ENCODE measurements at places on chromosomes 13 and 19.
A peak's percentile ranks its signal among the peaks of the same experiment; 100 is the strongest.

- peak; percentile 56 for DNase-seq
Measured at GRCh38 chr19:54478677-54479266, 5.7 kb upstream of the CDC42EP5 start.

DNA sequence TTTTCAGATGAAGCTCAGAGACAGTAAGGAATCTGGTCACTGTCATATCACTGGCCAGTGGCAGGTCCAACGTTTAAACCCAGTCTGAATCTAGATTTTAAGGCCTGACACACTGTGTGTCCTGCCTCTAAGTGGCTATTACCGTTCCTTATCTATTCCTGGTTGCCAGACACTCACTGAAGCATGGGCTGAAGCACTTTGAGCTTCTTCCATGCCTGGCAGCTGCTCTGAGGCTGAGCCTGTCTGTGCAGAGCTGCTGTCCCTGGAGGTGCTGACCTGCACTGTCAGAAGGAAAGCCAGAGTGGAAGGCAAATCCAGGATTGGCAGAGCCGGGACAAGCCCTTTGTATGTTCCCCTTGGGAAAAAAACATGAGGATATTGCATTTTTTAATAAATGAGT lies 109.2 kb upstream of the SLC7A1 start:
- DNase-seq, result no peak

DNA sequence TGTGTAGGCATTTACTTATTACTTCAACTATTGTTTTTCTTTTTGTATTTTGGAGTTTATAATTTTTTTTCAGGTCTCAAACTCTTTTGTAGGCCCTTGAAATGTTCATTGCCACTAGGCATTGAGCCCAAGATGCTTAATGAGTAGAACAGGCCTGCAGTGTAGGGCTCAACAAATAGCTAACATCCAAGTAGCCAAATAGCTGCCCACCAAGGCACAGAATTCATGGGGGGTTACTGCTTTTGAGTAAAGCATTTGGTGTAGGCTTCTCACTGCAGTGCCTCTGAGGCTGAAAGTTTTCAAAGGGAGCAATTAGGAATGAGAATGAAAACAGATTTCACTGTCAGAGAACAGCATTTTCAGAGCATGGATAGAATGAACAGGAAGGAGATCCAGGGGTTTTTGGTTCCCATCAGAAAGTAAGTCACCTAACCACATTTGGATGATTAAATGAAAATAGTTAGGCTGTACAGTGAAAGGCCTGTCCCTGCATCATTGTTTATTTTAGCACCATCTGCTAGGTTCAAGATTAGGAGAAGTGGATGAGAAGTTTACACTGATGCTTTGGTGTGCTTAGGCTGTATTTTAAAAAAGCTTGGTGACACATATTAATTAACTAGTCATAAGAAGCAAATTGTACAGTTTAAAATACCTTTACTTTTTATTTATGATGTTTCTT lies 61.0 kb downstream of the EDNRB start:
- no peak for DNase-seq

GRCh38 chr19:50333235-50333736 lies 4.1 kb upstream of the KCNC3 start:
- DNase-seq, result peak; percentile 74

DNA sequence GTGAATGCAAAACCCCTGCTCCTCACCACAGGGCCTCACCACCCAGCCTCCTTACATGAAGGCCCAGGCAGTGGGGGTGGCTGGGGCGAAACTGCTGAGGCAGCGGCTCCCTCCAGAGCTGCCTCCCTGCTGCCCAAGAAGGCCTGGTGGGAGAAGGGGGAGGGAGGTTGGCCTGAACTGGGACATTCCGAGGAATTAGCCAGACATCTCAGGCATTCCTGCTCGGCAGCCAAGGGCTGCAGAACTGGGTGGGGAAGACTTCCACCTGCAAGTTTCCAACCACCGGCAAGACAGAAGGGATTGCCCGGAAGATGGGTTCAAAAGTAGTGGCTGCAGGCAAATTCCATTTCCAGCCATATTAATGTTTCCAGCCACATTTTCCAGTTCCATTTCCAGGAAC lies 2.3 kb upstream of the PSPN start:
- DNase-seq, result no peak

DNA sequence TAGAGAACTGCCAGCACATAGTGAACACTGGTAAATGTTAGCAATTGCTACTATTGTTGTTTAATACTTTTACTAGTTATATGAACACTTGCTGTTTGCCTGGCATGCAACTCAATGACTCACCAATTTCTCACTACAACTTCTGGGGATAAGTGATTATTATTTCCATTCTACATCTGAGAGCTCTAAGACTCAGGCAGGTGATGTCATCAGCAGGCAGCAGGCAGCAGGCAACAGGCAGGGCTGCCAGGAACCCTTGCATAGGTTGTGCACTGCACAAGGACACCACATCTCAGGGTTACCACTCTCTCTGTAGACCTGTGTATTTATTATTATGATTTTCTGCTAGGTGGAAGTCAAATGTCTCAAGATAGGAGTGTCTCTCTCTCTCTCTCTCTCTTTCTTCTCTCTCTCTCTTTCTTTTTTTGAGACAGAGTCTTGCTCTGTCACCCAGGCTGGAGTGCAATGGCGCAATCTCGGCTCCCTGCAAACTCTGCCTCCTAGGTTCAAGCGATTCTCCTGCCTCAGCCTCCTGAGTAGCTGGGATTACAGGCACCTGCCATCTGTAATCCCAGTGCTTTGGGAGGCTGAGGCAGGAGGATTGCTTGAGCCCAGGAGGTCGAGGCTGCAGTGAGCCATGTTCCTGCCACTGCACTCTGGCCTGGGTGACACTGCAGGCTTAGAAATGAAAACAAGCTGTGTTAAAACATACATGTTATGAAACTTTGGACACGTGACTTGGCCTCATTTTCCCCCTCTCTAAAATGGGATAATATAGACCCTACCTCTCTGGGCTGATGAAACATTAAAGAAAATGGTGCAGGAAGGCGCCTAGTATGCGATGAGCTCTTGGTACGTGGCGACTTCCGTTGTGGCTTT lies 22.7 kb downstream of the HPN start:
- DNase-seq, result no peak

DNA sequence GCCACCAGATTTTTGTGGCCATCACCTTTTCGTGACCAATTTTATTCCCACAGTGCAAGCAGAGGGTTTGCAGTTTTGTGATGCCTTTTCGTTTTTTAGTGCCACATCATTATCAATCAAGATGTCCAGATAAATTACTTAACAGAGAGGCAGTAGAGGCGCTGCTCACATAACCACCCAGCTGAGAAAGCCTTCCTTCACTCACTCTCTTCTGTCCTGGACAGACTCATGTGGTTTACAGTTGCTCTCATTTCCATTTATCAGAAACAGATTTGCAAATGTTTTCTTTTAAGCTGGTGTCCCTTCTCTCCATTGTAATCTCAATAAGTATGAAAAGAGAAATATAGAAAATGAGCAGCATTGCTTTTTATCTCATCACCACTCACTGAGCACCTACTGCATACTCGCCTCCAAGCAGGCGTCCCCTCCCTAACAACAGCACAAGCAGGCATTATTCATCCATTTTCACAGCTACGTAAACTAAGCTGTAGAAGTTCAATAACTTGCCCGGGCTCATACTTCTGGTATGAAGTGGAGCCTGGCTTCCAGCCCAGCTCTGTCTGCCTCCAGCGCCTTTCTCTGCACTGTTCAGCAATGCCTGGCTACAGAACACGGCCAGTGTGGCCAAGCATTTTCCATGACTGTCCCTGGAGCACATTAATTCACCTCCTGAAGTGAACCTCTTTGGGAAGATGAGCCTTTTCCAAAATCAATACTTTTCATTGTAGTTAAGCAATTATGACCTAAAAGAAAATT lies 34.6 kb upstream of the KATNAL1 start:
- DNase-seq, result no peak

GRCh38 chr13:100610391-100611347 lies 22.1 kb upstream of the GGACT start:
- no peak for DNase-seq

- DNase-seq, result no peak
Measured at GRCh38 chr13:82698941-82699340, 1183.3 kb downstream of the SLITRK1 start.

DNA sequence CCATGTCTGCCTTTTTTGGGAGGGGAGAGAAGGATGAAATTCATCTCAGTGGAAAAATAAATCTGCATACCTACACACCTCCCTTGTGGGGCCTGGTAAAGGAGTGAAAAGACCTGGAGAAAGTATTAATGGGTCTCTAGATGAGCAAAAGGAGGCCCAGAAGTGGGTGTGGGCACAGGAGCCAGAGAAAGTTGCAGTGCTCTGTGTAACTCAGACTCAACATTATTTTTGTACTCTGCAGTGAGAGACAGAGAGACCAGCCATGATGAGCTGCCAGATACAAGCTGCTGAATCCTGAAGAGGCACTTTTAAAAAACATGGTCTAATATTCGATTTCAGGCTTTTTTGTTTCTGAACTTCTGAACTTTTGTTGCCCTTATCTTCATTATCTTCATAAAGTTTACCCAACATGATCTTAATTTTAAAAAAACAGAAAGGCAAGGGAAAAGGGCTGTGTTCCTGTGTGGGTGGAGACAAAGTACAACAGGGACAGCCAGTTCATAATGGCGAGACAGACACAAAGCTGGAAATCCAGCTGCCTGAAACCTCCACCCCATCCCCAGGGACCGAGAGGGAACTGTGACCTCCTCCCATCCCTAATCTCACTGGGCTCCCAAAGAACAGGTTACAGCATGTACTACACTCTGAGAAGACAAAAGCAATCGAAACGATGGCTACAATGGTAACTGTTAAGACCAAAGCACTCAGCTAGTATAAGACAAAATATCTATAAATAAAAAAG lies 77.2 kb downstream of the KLF12 start:
- DNase-seq, result peak; percentile 49

GRCh38 chr19:32642771-32643170 lies 32.2 kb downstream of the ANKRD27 start:
- no peak for DNase-seq

DNA sequence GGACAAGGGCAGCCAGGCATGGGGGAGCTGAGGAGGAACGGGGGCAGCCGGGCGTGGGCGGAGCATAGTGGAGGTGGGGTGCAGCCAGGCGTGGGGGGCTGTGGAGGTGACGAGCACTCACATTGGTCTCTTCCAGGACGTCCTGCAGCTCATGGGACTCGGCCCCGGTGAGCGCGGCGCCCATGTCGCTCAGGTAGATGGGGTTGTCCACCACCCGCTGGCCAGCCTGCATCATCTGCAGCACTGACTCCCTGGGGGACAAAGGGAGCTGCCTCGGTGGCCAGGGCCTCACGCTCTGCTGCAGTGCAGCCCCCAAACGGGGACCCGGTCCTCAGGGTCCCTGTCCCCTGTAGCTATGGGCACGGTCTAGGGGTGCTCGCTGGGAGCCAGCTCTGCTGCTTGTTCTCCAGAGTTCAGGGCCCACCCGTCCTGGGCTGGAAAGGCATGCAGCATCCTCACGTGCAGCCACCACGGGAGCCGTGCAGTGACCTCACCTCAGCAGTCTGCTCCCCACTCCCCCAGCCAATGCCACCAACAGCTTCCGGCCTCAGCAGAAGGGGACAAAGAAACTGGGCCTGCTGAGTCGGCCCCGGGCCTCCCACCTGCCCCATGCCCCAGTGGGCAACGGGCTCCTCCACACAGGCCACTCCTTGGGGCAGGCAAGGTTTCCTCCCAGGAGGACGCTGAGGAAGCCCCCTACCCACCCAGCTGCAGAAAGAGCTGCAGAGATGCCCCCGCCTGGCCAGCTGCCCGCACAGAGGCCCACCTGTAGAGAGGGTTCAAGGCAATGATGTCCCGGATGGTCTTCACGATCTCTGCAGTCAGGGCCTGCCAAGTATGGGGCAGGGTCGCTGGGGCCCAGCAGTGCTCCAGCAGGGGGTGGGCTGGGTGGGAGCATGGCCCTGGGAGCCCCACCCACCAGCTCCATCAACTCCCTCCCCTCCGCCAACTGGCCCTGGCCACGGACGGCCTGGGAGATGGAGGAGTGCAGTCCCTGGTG lies 12.1 kb downstream of the LONP1 start:
- DNase-seq, result no peak

DNA sequence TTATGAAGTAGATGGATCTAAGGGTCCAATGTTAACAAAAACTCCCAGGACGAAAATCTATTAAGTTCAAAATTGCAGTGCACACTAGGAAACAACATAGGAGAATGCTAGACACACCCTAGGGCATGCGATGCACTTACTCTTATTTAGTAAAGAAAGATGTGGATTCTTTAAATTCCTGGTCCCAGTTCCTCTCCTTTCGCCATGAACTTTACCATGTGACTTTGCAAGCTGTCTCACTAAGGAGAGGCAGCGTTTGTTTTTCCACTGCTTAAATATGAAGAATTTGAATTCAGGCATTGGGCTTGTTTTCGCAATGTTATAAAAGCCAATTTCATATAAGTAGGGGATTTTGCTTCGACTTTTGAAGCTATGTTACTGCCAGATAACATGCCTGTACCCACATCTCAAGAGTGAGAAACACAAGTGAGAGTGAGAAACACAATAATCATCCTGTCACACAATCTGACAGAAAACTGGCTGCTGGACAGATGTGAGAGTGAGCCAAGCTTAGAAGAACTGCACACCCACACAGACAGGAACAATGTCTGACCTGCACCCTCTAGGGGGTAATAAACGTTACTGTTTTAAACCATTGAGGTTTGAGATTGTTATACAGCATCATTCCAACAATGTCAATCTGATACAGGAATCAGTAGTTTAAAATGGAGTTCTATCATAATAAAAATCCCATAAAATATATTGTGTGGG lies 1308.4 kb downstream of the SLITRK5 start:
- DNase-seq, result no peak

DNA sequence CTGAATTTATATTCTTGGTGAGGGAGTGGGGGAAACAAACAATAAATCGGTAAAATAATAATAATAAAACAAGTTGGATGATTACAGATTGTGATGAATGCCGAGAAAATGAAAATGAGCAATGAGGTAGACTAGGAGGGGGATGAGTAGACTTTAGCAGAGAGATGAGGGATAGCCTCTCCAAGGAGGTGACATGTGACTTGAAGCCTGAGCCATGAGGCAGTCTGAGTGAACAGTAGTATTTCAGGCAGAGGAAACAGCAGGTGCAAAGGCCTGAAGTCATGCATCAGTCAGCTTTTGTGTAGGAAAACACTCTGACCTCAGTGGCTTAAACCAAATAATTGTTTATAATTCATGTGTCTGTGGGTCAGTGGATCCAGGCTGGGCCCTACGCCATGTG lies 4.6 kb downstream of the ZNF135 start:
- no peak for DNase-seq

DNA sequence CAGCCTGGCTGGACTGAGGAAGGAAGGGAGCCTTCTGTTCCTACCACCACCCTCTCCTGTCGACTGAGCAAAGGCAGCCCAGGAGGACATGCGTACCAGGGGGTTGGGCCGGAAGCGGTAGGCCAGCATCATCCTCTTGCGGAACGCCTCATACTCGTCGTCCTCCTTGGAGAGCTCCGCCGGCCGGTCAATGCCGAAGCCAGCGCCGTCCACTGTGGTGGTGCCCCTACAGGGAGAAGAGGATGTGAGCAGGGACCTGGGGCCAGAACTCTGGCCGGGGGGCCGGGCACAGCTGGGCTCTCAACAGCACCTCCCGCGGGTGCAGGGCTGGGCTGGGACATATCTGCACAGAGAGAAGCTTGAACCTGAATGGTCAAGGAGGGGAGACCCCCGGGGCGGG lies 3.8 kb upstream of the TM6SF2 start:
- DNase-seq, result no peak

- DNase-seq, result no peak
Measured at GRCh38 chr13:110624766-110625756, 9.7 kb downstream of the NAXD start.

DNA sequence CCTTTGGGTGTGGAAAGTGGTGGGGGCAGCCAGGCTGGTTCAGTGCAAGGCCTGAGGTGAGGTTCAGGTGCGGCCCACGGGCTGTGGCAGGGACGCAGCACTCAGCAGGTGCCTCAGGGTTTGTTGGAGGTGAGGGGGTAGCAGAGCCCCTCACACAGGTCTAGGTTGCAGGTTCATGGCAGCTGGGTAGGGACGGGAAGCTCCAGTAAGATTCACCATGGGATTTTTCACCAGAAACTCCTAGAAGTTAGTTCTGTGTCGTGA lies 14.0 kb downstream of the MCF2L start:
- DNase-seq, result no peak

All from NCI-H1436 (cell line).